ENCODE measurements at places on chromosomes 3 and 15.
A peak's percentile ranks its signal among the peaks of the same experiment; 100 is the strongest.

- no peak for DNase-seq
Measured at GRCh38 chr3:130828948-130829947, 64.6 kb upstream of the ATP2C1 start.

GRCh38 chr3:177824190-177824786, 627.0 kb upstream of the TBL1XR1 start:
- DNase-seq, result peak; percentile 84

DNA sequence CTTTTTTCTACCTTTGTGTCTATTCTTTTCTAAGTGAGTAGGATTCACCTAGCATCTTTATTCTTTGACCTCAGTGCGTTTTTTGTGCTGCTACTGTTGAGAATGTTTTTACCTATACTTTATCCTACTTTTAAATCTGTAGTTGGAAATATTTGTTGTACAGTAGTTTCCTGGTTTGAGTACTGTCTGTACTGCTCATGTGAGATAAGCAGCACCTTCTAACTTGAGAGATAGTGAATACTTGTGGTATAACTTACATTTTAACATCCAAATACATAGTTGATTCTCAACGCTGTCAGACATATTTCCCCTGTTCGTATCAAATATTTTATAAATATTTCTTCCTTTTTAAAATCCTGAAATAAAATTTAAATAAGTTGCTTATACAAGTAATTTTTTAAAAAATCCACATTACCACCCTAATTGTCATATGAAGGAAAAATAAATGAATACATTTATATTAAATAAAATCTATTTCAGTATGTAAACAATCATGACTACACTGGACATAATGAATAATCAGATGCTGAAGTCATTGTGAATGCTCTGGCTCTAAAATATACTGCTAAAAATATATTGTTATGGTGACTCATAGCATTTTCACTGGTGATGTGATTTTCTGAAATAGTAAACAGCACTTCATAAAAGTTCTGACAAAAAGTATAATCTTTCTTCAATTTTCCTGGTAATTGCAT, 17.4 kb downstream of the ATP11B start:
- DNase-seq, result no peak

DNA sequence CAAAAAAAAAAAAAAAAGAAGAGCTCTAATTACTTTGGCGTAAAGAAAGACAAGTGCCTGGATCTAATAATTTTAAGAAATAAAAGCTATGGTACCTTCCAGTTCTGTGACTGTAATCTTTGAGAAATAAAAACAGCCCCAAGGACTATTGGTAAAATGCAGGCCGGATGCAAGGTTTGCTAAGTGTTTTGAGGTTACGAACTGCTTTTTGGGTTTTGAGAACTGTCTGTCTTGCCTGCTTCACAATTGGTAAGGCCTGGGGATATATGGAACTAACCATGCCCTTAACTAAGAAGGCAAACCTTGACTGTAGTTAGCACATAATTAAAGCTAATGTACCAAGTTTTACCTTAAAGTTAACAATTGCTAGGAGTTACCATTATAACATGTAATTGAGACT, 388.4 kb upstream of the CBLB start:
- no peak for DNase-seq

DNA sequence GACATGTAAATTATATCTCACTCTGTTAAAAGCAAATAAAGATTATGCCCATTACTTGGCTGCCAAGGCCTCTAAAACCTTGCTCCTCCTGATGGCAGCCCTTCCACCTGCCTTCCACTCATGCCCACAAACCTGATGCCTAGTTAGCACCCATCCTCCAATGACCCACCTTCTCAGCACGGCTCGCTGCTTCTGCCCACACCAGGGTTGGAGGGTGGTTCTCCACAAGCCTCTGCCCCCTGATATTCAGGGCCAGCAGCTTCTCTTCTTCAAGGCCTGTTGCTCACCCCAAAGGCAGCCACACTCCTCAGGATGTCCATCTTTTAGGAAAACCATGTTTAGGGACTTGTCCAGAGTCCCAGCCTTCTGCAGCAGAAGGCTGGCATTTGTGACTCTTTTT, 263.4 kb upstream of the TLE3 start:
- no peak for DNase-seq

- no peak for DNase-seq
Measured at GRCh38 chr3:185916042-185916833, 21.6 kb downstream of the TRA2B start.

- no peak for DNase-seq
Measured at GRCh38 chr3:77279276-77279675, 239.4 kb downstream of the ROBO2 start.

DNA sequence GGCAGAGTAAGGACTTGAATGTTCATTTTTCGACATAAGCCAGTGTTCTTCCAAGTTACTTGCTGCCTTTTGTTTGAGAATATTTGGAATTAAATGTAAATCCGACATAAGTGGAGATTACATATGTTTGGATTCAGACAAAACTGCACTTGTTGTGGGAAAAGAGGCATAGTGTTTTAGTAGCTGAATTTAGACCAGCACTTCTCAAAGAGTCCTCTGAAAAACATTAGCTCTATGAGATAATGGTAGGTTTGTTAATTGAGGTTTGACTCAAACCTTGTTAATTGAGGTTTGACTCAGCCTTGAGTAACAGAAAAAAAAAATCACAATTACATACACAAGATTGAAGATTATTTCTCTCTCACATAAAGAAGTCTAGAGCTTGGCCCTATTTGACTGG, 132.5 kb downstream of the NSUN3 start:
- DNase-seq, result no peak

- DNase-seq, result no peak
Measured at GRCh38 chr15:43748376-43748775, 2.1 kb downstream of the PDIA3 start.

DNA sequence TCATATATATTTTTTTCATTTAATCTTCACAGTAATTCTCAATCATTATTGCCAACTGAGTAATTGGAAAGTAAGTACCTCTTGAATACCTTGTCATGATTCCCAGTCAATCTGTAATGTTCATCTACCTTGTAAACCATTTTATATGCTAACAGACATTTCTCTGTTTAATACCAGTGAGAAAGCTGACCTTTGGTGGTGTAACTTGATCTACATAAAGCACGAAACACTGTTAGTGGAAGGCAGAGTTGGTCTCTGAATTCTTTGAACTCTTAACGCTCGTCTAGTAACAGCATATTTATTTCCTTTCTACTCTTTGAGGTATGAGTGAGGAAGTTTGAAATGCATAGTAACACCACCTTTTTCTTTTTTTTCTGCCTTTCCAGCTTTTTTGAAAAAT, 59.5 kb downstream of the SLC25A26 start:
- DNase-seq, result no peak

GRCh38 chr3:20078194-20078714, 38.0 kb downstream of the KAT2B start:
- no peak for DNase-seq

DNA sequence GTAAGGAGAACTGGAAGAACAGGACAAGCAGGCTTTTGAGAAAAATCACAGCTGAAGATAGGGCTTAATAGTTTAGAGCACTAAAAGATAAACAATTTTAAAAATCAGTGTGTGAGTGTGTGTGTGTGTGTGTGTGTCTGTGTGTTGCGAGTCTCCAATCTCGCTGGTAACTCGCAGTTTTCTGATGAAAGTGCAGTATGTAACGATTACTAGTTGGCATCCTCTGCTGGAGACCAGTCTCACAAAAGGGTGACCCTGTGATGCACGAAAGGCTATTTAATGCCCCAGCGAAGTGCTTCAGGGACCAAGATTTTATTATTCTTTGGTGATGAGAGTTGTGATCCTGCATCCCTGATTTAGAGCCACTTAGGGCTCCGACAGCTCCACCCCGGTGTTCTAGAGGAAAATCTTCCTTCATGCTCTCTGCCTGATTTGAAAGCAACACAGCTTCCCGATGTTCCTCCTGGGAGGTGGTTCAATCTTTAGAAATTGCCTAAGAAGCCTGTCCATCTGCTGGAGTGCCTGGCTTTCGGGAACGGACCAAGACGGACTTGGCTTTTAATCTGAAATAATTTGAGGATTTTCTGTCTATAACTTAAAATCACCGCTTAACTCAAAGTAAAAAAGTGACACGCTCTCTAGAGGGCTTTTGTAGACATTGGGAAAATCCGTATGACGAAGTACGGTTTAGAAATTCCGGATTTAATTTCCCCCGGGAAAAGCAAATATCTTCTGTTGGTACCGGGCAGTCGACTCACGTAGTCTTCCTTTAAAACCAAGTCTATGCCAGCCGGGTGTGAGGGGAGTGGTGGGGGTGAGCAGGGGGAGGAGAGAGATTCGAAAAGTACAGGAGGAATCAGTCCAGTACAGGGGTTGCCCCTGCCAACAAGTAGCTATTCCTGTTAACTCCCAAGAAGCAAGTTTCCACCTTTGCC, 1.1 kb upstream of the ALCAM start:
- no peak for DNase-seq

- DNase-seq, result no peak
Measured at GRCh38 chr15:74386496-74387140, 19.2 kb upstream of the CYP11A1 start.

DNA sequence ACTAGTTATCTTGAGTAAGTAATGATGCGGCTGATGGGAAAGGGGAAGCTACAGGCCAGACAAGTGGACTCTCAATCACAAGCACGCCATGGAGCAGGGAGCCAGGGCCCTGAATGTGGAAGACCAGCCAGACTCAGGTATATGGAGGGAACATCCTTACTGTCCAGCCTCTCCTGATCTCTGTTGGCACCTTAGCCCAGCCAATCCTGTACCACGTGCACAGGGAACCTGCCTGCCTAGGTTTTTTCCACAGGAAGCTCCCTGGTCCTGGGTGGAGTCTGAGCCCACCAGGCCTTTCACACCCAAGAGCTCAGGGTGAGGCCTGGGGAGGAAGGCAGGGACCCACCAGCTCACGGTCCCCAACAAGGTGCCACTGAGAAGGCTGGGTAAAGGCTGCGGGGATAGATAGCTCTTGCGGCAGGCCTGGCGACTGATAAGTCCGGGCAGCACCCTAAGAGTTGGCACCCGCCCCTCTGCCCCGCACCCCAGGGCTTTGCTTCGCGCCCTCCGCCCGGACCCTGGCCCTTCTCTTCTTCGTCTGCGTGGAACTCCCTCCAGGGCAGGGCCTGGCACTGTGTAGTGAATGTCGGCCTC, 933 bp upstream of the APEH start:
- DNase-seq, result no peak

DNA sequence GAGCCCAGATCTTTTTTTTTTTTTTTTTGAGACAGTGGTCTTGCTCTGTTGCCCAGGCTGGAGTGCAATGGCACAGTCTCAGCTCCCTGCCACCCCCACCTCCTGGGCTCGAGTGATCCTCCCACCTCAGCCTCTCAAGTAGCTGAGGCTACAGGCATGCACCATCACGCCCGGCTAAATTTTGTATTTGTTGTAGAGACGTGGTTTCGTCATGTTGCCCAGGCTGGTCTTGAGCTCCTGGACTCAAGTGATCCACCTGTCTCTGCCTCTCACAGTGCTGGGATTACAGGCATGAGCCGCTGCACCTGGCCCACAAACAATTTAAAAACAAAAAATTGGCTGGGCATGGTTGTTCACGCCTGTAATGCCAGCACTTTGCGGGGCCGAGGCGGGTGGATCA, 22.6 kb upstream of the SLC6A6 start:
- no peak for DNase-seq

GRCh38 chr3:181715571-181716340, 4.0 kb downstream of the SOX2 start:
- no peak for DNase-seq

DNA sequence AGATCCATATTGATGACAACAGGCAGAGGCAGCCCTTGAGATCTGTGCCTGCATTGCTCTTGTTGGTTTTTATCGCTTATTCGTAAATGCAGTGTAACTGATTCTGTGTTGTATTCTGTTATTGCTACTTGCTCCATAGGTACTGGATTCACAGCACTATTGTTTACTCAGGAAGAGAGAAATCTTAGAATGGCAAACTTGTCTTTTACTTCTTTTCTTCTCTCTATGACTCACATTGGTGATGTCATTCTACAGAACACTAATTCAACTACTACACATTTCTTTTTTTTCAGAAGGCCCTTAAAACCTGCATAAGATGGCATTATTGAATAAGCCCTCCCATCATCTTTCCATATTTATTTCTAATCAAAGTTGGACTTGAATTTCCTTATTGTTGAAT, 201.0 kb upstream of the GBE1 start:
- no peak for DNase-seq

DNA sequence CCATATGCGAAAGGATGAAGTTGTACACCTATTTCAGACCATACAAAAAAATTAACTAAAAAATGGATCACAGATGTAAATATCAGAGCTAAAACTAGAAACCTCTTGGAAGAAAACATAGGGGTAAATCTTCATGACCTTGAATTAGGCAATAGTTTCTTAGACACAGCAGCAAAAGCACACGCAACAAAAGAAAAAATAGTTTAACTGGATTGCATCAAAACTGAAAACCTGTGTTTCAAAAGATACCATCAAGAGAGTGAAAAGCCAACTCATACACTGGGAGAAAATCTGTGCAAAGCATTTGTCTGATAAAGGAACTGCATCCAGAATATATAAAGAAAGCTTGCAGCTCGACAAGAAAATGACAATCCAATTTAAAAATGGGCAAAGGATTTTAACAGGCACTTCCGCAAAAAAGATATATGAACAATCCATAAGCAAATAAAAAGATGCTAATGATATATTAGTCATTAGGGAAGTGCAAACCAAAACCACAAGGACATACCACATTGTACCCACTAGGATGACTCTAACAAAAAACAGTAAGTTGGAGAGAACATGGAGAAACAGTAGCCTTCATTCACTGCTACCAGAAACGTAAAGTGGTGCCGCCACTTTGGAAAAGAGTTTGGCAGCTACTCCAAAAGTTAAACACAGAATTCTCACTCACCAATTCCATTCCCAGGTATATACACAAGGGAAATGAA, 263.1 kb downstream of the ADAMTS17 start:
- no peak for DNase-seq

GRCh38 chr3:24640330-24640877, 145.8 kb upstream of the THRB start:
- DNase-seq, result no peak

DNA sequence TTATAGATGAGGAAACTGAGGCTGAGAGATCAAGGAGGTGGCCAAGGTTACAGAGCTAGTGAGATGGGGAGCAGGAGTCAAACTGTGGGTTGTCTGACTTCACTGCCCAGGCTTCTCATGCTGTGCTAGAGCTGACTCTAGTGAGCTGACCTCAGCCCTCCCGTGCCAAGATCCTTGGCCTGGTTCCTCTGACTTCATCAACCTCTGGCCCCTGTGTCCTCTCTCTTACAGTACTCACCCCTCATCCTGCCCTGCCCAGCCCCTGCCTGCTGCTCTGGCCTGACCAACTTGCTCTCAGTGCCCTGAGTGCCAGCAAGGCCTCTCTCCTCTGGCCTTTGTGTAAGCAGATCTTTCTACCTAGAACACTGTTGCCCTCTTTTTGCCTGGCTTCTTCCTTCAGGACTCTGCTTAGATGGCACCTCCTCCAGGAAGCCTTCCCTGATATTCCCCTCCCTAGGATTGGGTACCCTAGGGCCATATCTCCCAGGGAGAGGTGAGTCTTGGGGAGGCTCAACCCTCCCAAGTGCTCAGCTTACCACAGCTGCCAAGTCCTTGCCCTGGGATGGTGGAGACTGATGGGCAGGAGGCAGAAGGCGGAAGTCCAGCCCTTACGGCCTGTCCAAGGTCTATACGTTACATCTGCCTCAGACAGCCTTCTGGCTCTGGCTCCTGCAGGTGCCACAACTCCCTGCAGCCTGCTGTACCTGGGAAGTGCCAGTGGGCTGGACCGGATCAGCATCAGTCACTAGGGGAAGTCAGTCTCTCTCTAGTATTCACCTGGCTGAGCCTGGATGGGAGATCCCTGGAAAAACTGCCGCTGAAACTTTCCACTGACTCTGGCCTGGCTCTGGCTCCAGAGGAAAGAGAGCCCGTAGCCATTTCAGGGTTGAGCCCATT, 36.3 kb upstream of the FAM107A start:
- DNase-seq, result no peak

Data from epithelial cell of proximal tubule (primary cell).